Right atrium auricular region (tissue), 2 donors: ENCODE measurements at places on chromosomes 7 and 10. TPM values are rescaled to one million over a fixed set of nuclear protein-coding genes. Genes with fewer than 3 reads are reported as not detected.

The ZNF804B gene
- 0.20 TPM for total RNA-seq

The MRLN gene
- not detected for total RNA-seq

The LIPK gene
- not detected for total RNA-seq

The MYH16 gene
- total RNA-seq = not detected

The TAC1 gene
- total RNA-seq = not detected

The TMEM178B gene
- total RNA-seq = 15.8 TPM

The SPDYE2 gene
- total RNA-seq = not detected

The EIF4EBP2 gene
- 90.0 TPM for total RNA-seq

The MSMB gene
- total RNA-seq = not detected

The CDC14C gene
- not detected for total RNA-seq

The PNLIPRP1 gene
- total RNA-seq = not detected

DNA sequence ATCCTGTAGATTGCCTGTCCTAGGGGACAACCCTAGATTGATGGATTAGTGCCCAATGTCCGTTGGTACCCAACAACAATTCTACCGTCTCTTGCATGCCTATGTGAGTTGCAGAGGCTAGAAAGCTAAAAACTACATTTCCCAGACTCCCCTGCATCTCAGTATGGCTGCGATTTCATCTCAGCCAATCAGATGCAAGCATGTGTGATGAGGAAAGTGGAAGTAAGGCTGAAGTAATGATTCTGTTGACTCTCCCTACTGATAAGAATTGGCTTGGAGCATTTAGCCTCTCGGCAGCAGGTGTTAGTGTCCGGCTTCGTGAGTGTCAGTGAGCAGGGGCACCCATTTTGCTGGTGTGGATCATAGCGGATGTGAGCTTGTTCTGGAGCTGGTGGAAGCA is 171.9 kb downstream of the FGFR2 start:
- no peaks in the 10 kb centered on the region for H3K4me1 ChIP-seq
- no peak overlapping the region for H3K27ac ChIP-seq
- H3K4me3 ChIP-seq = no peak overlapping the region

DNA sequence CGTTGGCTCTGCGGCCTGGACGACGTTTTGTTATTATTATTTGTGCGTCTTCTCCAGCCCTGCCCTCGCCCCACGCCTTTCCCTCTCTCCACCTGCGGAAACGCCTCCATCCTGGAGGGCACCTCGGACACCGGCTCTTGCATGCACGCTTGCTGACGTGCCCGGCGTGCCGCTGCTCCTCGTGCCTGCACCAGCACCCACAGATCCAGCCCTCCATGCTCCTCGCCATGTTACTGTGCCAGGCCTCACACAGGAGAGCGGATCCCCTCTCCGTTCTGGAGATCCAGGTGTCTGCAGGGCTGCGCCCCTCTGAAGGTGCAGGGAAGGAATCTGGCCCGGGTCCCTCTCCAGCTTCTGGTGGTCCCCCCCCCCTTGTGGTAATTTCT is 373.9 kb upstream of the FOXK1 start:
- peak; percentile 51 for DNase-seq
- H3K27me3 ChIP-seq = no peaks in the 10 kb centered on the region
- H3K4me1 ChIP-seq = no peaks in the 10 kb centered on the region
- H3K36me3 ChIP-seq = no peaks in the 10 kb centered on the region

- no peaks in the 10 kb centered on the region for H3K36me3 ChIP-seq
- no peak for DNase-seq
These were observed 3.5 kb downstream of the CRHR2 start for GRCh38 chr7:30678805-30679204.

DNA sequence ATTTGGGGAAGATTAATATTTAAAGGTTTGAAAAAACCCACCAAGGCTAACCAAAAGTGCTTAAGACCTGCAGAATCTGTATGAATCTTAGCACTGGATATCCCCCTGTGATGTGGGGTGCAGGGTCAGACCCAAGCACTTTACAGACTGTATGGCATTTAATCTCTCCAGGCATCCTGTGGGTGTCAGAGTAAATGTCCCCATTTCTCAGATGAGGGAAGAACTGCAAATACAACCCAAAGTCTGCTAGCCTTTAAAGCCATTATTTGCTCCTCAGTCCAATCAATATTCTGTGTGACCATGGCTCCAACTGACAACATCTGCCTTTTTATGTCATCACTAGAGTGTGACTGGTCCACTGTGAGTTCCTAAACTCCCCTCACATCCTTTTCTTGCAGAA is 10.0 kb upstream of the MBL2 start:
- H3K4me3 ChIP-seq = no peak overlapping the region
- no peaks in the 10 kb centered on the region for H3K27me3 ChIP-seq
- no peaks in the 10 kb centered on the region for H3K36me3 ChIP-seq
- no peak overlapping the region for H3K27ac ChIP-seq
- H3K4me1 ChIP-seq = no peaks in the 10 kb centered on the region

DNA sequence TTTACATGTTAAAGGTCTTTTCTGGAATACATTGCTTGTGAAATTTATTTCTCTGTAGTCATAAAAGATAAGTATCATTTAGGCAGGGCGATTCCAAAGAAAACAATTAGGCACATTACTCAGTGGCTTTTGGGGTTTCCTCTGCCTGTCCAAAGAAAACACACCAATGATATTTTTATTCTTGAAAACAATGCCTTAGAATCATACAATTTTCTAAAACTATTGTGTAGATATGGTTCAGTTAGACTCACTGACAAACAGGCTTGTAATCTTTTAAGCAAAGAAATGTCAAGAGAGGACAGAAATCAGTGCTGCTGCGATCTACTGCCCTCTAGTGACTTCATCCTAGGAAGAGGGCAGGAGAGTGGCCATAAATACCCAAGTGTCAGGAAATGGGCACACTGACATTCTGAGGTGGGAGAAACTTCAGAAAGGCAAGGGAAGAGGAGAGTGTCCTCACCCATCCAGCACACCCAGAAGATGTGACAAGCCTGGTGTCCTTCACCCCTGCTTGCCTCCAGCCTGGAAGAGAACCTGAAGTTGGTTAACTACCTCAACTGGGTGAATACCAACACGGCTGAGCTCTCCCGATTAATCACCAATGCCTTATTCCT is 120.5 kb downstream of the GALNT11 start:
- H3K27me3 ChIP-seq = no peaks in the 10 kb centered on the region
- no peaks in the 10 kb centered on the region for H3K4me1 ChIP-seq
- peaks cover 72% of the 10 kb centered on the region for H3K36me3 ChIP-seq
- no peak overlapping the region for H3K27ac ChIP-seq
- H3K4me3 ChIP-seq = no peak overlapping the region
- DNase-seq = no peak

DNA sequence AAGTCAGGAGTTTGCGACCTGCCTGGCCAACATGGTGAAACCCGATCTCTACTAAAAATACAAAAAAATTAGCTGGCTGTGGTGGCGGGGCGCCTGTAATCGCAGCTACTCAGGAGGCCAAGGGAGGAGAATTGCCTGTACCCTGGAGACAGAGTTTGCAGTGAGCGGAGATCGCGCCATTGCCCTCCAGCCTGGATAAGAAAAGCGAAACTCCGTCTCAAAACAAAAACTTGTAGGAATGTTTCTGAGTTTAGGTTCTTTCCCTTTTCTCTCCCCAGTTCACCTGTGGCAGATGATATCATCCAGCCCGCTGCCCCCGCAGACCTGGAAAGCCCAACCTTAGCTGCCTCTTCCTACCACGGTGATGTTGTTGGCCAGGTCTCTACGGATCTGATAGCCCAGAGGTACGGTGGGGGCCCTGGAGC is 138.8 kb upstream of the BTBD16 start:
- no peaks in the 10 kb centered on the region for H3K27me3 ChIP-seq
- no peak for DNase-seq
- H3K4me1 ChIP-seq = no peaks in the 10 kb centered on the region

DNA sequence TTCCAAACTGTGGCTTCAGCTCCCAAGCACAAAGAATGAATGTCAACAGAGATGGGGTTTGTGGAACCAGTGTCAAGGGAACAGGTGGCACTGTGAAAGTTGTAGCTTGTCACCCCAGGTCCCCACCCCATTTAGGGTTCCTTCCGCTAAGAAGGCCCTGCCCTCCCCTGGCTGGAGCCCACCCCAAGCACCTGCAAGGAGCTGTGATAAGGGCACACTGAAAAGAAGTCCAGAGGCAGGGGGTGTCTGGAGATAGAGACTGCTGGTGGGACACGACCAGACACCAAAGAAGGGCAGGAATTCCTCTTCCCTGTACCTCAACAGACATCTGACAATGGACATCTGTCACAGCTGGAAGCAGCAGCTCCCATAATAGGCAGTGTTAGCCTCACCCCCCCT is 4.5 kb downstream of the GRID1 start:
- H3K27me3 ChIP-seq = peaks cover 11% of the 10 kb centered on the region
- no peak overlapping the region for H3K27ac ChIP-seq
- H3K36me3 ChIP-seq = no peaks in the 10 kb centered on the region

DNA sequence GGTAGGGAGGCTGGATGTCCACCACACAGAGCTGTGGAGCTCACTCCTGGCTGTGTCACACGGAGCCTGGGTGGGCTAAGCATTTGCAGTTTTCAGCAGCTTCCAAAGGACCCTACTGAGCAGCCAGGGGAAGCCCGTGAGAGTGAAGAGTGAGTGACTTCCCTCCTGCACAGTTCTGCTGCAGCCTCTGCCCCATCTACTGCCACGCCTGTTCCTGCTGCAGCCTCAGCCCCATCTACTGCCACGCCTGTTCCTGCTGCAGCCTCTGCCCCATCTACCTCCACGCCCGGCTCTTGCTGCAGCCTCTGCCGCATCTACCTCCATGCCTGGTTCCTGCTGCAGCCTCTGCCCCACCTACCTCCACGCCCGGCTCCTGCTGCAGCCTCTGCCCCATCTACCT is 12.2 kb downstream of the ADAM8 start:
- no peak for DNase-seq
- H3K27me3 ChIP-seq = no peaks in the 10 kb centered on the region
- no peak overlapping the region for H3K4me3 ChIP-seq
- H3K4me1 ChIP-seq = peaks cover 27% of the 10 kb centered on the region
- H3K36me3 ChIP-seq = no peaks in the 10 kb centered on the region
- no peak overlapping the region for H3K27ac ChIP-seq

- H3K27me3 ChIP-seq = no peaks in the 10 kb centered on the region
- peaks cover 11% of the 10 kb centered on the region for H3K4me1 ChIP-seq
- DNase-seq = no peak
- H3K36me3 ChIP-seq = no peaks in the 10 kb centered on the region
- no peak overlapping the region for H3K27ac ChIP-seq
These were observed 74.1 kb upstream of the UNC5B start for GRCh38 chr10:71138166-71138830.

DNA sequence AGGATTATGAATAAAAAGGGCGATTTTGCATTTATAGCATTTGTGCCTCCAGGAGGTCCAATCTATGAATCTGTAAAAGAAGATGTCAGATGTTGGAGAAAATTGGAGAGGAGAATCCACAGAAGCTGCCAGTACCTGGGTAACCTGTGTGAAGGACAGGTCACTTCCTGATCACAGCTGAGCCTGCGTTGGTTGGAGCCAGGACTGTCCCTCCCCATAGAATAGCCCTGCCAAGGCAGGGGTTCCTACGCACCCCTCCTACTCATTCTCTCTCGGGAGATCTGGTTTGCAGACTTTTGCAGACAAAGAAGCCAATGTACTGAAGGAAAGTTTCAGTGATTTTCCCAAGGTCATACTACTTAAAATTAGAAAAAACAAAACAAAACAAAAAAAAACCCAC is 10.3 kb upstream of the C10orf120 start:
- no peak for DNase-seq
- no peaks in the 10 kb centered on the region for H3K4me1 ChIP-seq
- H3K36me3 ChIP-seq = no peaks in the 10 kb centered on the region
- no peak overlapping the region for H3K4me3 ChIP-seq
- no peak overlapping the region for H3K27ac ChIP-seq

- H3K27ac ChIP-seq = no peak overlapping the region
- H3K36me3 ChIP-seq = no peaks in the 10 kb centered on the region
- no peak overlapping the region for H3K4me3 ChIP-seq
- no peak for DNase-seq
- no peaks in the 10 kb centered on the region for H3K4me1 ChIP-seq
These were observed 155.7 kb downstream of the LCOR start for GRCh38 chr10:96987842-96988175.

DNA sequence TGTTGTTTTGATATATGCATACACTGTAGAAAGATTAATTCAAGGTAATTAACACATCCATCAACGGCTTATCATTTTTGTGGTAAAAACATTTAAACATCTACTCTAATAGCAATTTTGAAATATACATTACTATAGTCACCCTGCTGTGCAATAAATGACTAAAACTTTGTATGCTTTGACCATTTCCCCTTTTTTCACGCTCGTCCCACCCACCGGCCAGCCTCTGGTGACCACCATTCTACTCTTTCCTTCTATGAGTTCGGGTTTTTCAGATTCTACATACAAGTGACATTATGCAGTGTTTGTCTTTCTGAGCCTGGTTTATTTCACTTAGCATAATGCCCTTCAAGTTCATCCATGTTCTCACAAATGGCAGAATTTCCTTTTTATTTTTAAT is 21.3 kb downstream of the CYCS start:
- no peak overlapping the region for H3K27ac ChIP-seq
- H3K36me3 ChIP-seq = no peaks in the 10 kb centered on the region
- no peaks in the 10 kb centered on the region for H3K27me3 ChIP-seq
- no peak for DNase-seq

DNA sequence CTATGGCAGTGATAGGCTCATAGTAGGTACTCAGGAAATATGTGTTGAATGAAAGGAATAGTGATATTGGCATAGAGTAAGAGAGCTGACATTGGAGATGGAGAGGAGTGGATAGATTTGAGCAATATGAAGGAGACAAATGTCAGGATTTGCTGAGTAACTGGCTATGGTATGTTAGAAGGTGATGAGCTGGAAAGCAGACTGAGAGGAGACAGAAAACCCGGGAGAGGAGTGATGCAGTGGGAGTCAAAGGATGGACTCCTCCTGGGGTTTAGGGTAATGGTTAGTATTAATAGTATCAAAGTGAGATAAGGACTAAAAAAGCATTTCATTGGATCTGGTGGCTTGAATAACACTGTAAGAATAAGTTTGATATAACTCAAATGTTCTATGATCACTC is 64.8 kb downstream of the CD36 start:
- H3K27me3 ChIP-seq = no peaks in the 10 kb centered on the region
- no peaks in the 10 kb centered on the region for H3K4me1 ChIP-seq
- H3K36me3 ChIP-seq = no peaks in the 10 kb centered on the region
- DNase-seq = no peak

DNA sequence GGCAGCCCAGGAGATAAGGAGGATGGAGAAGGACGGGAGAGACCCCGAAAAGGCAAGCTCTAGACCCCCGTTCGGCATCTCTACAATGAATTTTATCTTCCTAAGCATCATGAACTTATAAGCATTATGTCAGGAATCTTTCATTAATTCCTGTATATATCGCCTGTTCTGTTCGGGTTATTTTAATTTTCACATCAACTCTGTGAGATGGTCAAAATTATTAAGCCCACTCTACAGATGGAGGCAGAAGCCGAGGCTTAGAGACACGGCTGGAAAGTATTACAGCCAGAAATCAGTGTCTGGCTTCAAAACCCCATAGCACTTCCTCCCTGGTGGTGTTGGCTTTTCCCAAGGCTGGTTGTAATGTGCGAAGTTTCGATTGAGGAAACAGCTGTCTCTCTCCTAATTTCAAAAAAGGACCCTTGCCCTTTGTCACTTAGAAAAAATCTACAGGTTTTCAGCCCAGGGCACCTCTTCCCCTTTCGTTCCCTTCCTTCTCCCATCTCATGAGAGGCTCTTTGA is 1.5 kb upstream of the GRM8 start:
- no peak for DNase-seq
- H3K36me3 ChIP-seq = no peaks in the 10 kb centered on the region
- H3K27me3 ChIP-seq = no peaks in the 10 kb centered on the region
- H3K4me1 ChIP-seq = no peaks in the 10 kb centered on the region
- H3K4me3 ChIP-seq = peak overlapping the region; percentile 71
